ENCODE measurements at places on chromosomes 16 and 17.

DNA sequence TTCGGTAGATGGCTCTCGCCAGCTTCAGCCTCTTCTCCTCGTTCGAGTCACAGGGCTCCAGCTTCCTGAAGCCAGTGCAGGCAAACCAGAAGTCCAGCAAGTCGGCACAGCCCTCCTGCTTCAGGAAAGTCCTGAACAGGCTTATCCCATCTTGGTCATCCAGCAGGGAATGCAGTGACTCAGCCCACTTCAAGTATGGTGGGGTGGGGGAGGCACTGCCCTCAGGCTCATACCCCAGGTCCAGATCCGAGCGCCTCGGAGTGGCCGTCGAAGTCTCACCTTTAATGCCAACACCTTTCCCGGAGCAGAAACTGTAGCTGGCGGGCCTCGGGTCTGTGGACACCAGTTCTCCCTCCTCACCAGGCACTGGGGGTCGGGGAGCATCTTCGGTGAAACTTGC lies 5.9 kb downstream of the AXIN1 start:
- no peak for DNase-seq

DNA sequence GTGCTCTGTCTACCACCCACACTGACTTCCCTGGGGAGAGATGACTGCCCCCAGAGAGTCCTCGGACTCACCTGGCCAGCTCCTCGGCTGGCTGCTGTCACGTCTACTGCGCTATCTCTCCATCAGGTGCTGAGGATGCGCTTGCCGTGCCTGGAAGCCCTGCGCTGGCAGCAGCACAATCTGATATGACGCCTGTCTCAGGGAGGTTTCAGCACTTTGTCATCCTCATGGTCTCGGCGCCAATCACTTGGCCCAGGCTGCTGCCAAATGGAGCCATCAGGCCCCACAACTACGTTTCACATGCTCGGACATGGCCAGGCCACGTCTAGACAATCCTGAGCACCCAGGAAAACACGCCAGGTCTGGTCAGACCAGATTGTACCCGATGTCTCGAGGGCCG lies 46.7 kb downstream of the FOXL1 start:
- DNase-seq = no peak

DNA sequence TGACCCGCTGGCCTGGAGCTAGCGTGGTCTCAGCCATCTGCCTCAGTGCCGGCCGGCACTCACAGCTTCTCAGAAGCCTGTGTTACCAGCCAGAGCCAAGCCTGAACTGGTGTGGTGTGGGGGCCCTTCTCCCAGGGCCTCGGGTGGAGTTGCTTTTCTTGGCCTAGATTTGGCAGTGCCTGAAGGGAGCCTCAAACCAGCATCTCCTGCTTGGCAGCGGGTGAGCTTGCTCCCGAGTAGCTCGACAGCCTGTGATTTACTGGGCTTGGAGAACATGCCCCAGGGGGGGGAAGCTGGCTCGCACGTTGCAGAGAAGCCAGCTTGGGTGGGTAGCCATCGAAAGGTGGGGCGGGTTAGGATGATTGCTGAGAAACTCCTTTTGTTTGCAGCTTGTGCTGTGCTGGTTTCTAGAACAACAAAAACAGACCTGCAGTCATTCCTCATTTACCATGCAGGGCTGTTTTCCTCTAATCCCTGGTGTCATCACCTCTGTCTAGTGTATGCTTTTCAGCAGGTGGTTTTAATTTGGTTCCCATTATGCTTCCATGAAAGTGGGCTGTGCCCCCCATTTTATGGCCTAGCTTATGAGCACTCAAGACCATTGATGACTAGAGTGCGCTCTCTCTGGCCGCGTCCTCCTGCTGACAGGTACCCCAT lies 42.2 kb downstream of the TBCD start:
- no peak for DNase-seq

DNA sequence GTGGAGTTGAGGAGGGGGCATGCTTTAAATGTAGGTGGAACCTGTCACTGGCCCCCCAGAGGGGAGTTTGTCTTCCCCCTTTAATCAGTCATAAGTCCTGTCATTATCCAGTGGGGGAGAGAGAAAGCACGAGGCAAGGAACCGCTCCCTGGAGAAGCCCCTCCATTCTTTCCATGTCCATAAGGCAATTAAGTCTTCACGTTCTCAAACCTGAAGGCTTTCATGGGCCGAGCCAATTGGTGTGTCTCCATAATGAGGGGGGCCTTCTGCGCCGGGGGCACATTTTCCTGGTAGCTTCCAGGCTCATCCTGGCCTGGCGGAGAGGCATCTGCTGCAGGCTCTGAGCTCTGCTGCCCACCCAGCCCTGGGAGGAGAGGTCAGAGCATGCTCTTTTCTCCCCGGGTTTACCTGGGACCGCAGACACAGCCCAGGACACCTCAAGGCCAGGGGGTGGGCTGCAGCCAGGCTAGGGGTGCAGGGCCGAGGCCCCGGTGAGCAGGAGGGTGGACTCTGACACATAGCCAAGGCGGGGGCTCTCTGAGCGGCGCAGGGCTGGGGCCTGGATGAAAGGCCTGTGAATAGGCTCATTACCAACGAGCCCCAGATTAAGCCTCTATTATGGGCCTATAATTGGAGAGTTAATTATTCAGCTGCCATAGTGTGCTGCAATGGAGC lies 42.5 kb downstream of the C16orf78 start:
- no peak for DNase-seq

DNA sequence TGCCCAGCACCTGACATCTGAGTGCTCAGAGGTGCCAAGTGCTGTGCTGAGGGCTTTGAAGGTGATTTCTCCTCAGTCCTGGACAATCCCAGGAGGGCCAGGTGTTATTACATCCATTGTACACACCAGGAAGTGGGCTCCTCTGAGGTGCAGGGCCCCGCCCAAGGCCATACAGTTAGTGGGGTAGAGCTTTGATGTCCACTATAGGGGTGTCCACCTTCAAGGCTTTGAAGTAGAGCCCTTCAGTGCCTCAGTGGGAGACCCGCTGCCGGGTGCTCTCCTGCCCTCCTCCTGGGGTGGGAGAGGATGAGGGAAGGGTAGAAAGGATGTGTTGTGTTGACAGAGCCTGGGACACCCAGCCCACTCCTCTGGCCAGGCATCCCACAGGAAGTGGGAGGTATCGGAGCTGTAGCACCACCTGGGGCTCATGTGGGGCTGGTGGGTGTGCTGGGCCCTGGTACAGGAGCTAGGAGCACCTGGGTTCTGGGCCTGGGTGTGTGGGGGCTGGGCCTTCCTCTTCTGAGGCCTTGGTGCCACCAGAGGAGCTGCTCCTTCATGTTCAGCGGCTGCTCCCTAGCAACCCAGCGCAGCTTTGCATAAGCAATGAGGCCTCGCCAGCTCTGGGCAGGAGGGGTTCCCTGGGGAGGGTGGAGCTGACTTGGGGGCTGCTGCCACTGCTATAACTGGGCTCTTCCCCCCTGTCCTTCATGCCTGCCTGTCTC lies 7.4 kb downstream of the LASP1 start:
- DNase-seq = no peak

GRCh38 chr17:47279062-47279801 lies 25.6 kb downstream of the ITGB3 start:
- no peak for DNase-seq

GRCh38 chr17:69913616-69914015 lies 161.4 kb upstream of the KCNJ16 start:
- DNase-seq = no peak

GRCh38 chr17:78818932-78819331 lies 21.7 kb downstream of the USP36 start:
- no peak for DNase-seq

DNA sequence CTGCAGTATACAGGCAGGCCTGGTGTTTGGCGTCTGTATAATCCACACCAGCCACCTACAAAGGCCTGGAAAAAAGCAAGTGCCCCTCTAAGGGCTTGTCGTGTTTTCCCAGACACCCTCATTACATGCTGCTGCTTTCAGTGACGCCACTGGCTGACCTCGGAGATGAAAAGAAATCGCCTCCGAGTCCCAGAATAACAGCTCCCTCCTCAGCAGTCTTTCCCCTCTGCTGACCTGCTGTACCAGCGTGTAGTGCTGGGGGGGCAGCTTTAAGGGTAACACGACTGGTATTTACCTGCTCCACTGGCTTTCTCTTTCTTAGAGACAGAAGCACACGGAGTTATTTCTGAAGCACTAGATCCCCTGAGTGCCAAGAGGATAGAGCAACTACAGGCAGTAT lies 296.8 kb downstream of the GRIN2A start:
- DNase-seq = no peak

GRCh38 chr17:72380120-72380519 lies 259.3 kb downstream of the SOX9 start:
- no peak for DNase-seq

GRCh38 chr17:4345581-4346252 lies 20.8 kb downstream of the UBE2G1 start:
- no peak for DNase-seq

DNA sequence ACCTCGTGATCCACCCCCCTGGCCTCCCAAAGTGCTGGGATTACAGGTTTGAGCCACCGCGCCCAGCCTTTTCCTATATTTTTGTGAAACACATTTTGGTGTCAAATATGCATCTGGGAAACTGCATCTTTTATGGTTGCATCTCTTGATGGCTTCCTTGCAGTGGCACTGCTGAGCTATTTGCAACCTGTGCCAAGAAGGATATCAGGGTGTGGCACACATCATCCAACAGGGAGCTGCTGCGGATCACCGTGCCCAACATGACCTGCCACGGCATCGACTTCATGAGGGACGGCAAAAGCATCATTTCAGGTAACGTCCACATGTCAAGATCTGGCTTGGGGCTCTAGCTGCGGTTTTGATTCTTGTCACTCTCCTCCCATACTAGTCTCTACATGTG lies 16.8 kb upstream of the USP43 start:
- no peak for DNase-seq

- DNase-seq = no peak
Observed at GRCh38 chr17:42386777-42387657, 1.2 kb downstream of the STAT3 start.

DNA sequence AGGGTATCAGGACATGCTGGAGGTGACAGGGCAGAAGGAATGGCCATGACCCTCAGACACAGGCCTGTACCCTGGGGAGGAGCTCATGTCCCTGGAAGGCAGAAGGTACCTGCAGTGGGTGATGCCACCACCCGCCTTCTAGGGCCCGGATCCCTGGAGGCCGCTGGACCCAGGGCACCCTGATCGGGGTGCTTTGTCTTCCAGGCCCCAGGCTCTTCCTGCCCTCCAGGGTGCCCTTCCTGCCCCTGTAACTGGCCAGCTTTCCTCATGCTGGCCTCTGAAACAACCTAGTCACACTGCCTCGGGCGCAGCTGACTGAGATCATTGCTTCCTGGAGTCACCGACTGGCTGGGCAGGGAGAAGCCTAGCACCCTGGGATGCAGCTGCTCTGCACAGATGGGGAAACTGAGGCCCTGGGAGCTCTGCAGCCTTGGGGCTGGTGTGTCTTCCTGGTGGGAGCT lies 5.8 kb downstream of the ADCY7 start:
- no peak for DNase-seq

GRCh38 chr17:65340401-65340800 lies 203.2 kb downstream of the RGS9 start:
- DNase-seq = no peak

DNA sequence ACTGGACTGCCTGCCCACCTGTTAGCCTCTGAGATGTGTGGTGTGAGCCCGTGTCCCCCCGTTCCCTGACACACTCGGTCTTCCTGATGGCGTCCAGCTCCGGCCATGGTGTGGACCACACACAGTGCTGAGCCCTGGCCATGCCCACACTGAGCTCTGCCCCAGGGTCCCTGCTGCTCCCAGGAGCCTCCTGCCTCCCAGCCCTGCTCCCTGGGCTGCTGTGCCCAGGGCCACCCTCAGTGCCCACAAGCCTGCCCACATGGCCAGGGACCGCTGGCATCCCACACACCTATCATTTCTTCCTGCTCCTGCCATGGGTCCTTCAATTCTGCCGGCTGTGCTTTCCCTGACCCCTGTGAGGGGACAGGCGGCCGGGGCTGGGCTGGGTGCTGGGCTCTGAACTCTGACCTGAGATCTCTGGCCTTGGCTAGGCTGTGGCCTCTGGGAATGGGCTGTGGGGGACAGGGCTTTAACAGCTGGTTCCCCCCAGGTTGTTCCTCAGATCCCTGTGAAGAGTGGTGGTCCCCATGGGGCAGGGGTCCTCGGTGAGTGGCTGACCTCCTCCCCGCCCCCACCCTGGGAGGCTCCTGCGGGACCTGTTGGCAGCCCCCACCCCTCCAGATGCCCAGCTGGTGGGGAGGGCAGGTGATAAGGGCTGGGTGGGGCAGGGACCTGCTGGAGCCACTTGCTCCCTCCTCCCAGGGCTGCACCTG lies 4.0 kb downstream of the CEMP1 start:
- DNase-seq = no peak

DNA sequence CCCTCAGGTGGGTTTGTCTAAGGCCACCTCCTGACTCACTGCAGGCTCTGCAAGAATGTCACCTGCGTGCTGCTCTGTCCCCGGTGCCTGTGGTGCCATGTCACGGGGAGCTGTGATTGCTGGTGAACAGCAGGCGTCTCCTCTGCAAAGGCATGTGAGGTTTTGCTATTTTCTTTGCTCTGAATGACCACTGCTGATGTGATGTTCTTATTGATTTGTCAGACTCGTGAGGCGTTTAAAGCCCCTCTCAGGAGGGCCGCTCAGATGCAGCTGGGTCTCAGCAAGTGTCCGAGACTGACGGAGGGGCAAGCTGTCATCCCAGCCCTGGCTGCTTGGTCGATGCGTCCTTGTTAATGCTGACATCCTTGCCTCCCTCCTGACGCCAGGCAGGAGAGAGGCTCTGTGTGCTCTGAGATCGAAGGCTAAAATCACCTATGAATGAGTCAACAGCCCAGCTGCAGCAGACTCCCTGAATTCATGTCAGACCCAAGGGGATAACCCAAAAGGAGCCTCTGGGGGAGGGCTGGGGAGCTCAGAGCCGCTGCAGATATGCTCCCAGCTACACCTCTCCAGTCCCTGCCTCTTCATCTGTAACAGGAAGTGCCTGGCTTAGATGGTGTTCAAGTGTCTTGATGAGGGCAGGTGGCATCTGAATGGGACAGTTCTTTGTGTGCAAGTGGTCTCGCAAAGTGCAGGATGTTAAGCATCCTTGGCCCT lies 11.8 kb upstream of the PEMT start:
- DNase-seq = no peak

GRCh38 chr17:48584223-48584741 lies 5.8 kb downstream of the HOXB3 start:
- no peak for DNase-seq

GRCh38 chr17:42783062-42783790 lies 2.8 kb downstream of the WNK4 start:
- DNase-seq = no peak
